Ovary (tissue), 10 donors: ENCODE measurements at places on chromosomes 1 and 21.

DNA sequence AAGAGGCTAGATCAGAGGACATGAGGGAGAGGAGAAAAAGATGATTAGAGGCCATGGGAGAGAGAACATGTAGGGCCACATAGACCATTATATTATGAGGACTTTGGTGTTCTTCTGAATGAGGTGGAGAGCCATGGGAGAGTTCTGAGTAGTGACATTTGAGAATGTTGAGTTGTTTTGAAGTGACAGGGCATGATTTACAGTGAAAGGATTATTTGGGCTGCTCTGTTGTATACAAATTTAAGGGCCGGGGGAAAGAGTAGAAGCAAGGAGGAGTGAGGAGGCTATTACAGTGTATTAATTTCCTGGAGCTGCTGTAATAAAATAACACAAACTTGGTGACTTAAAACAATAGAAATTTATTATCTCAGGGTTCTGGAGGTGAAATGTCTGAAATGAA is 102.5 kb upstream of the RGS4 start:
- no peak for DNase-seq

DNA sequence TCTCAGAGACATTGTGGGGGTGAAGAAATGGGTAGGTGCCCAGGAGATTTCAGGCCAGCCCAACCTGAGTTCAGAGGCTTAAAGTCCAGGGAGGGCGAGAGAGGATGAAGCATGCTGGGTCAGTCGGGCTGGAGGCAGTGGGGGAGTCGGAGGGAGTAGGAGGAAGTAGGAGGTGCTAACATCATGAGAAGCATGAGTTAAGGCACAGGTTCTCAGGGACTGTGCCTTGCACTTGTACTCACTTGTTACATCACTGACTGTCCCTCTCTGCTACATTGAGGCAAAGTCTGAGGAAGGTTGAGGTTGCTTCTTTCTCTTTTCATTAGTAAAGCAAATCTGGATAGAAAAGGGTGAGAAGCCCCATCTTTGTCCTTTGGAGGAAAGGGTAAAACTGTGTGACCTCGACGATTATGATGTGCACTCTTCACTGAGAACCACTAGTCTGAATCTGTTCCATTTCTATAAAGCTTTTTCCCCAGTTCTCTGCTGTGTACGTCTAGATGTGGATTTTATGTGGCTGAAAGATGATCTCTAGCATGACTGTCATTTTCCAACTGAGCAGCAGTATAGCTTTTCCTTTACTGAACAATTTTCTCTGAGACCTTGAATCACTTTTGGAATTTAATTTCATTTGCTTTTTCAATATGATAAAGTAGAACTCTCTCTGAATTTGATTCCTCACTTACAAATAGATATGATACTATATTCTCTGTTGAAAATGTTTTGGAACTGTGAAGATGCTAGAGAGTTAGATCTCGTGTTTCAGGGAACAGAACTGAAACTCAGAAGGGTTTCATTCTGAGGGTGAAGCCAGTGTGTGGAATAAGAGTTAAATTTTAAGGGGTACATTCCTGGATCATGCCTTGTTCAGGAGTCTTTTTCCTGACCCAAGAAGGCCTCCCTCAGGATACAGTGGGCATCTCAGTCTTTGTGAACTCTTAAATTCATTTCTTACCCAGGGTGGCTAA is 94.6 kb downstream of the FGGY start:
- DNase-seq = no peak

- no peak for DNase-seq
These were observed 227.7 kb upstream of the SAMSN1 start for GRCh38 chr21:14773777-14774345.

DNA sequence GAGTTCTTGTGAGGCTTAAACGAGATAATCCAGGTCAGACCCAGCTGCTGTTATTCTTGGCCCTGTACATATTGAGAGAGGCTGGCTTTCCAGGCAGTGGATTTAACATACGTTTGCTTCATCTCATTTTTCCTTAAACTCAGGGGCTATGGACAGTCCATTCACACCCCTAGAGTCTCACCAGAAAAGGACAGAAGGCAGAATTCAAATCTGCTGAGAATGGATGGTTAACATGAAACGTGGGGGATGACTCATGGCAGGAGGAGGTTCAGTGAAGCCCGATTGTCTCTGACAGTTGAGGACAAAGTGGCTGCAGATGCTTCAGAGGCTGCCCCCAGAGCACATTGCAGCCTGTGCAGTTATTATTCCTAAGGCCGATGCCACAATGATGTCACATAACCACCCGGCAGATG is 39.5 kb downstream of the TGFB2 start:
- no peak for DNase-seq
